WERI-Rb-1 (cell line): ENCODE measurements at places on chromosomes 3 and 15.
A peak's percentile ranks its signal among the peaks of the same experiment; 100 is the strongest.

DNA sequence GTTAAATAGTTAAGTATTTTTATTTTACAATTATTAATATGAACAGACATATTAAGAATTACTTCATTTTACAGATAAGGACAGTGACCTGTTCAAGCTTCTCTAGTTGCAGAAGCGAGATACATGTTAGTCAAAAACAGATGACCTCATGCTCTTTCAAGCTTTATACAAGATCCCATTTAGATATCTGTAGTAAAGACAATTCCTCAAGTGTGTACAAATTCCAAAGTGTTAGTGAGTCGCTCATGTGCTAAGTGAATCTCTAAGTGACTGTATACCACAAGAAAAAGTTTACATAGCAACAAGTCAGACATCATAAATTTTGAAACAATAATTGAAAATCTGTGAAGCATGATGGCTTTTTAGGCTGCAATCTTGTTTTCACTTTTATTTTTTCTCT, 293.8 kb downstream of the ROBO1 start:
- no peak for DNase-seq

DNA sequence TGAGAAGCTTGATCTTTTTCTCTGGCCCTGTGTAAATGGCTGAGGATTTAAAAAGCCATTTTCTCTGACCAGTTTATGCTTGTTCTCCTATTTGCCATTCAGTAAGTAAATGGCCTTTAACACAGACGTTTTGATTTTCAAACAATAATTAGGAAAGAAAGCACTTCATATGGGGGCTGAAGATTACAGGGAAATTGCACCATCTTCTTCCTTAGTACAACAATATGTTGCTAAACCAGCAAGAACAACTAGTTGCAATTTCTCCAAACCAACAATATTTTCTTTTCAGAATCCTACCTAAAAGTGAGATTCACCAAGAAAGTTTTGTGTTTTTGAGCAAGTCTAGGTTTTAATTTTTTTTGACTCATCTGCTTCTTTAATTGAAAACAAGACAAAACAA, 80.5 kb upstream of the CCNL1 start:
- no peak for DNase-seq

- no peak for DNase-seq
Measured at GRCh38 chr3:8529738-8530525, 28.3 kb downstream of the LMCD1 start.

DNA sequence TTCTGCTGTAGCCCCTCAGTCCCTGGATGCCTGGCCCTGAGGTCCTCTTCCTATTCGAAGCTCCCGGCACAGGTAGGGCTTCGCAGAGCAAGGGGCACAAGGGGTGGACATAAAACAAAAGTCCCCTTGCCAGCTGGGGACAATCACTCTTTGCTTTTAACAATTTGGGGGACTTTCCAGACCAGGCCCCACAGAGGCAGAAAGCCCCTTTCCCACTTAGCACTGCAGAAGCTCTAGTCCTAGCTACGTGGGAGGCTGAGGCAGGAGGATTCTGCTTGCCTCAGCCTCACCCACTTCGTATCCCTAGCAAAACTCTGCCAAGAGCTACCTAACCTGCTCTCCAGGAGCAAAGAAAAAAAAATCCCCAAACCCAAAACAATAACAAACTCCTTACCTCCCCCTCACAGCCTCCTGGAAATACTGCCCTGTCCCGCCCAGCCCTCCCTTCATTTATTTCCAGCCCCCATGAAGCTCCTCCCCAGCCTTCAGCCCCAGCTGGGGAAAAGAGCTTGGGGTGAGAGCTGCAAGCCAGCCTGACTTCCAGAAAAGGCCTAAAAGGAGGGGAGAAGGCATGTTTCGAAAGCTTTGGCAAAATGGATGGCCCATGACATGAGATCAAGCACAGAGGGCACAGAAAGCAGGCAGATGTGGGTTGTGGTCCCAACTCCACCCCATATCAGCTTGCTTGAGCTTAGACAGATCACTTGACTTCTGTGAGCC, at the start of gene CIDEC:
TSS of gene CIDEC (minus strand) at position 424 of the 720 bp plus-strand sequence. CDS start 1,767 bp downstream, outside the sequence.
- DNase-seq: no peak

- peak; percentile 15 for DNase-seq
Measured at GRCh38 chr3:127820221-127820825, 2.0 kb downstream of the MGLL start.
